ENCODE measurements at places on chromosomes 3 and 15.

GRCh38 chr3:124142389-124142970 is 150.6 kb upstream of the ROPN1 start:
- no peak for DNase-seq

DNA sequence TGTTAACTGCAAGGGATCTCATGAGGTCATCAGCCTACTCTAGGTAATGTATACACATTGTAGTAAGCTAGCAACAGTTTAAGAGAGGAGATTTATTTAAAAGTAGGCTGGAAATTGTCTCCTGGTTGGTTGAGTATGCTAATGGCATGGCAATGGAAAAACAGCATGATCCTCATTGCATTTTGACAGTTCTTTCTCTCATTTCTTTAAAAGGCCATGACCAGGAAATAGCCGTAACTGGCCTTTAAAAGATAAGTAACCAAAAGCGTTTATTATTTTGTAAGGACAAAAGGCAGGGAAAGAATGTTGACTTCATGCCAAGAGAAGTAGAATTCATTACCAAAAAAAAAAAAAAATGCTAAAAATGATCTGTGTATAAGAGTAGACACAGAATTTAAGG is 310.3 kb downstream of the FGF12 start:
- DNase-seq, result no peak

GRCh38 chr15:52803467-52804306 is 13.6 kb upstream of the ONECUT1 start:
- DNase-seq, result no peak

- no peak for DNase-seq
Measured at GRCh38 chr3:196016485-196016884, 65.4 kb downstream of the TFRC start.

DNA sequence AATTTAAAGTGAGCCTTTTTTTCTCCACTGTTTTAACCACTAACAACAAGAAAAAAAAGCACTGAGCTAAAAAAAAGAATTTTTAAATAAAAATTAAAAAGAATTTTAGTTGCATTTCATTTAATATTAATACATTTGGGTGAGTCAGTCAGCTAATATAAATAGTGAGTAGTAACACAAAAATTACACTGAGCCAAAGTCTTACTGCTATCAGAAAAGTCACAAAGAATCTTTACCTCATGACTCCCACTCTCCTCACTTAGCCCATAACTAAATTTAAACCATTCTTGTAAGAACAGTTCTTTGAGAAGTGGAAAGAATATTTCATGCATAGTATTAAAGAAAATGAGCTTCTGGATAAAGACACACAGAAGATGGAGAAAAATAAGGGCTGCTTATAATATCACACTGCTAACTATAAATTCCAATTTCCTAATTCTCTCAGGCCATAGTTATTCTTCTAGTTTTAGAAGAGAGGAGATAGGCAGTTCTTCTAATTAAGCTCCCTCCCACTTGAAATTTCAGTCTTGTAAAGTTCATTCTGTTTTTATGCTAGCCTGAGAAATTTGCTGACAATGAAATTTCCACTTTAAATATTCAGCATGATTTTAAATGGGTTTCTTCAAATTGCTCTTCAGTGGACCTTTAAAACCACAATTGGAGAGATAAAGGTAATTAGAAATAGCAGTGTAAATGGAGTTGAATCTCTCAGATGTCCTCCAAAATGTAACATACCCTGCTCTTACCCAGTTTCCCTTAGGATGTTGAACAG is 17.6 kb downstream of the SHQ1 start:
- no peak for DNase-seq

DNA sequence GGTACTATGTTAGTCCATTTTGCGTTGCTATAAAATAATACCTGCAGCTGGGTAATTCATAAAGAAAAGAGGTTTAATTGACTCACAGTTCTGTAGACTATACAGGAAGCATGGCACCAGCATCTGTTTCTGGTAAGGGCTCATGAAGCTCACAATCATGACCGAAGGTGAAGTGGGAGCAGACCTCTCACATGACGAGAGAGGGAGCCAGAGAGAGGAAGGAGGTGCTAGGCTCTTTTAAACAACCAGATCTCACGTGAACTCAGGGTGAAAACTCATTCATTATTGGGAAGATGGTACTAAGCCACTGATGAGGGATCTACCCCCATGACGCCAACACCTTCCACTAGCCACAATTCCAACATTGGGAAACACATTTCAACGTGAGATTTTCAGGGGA is 301.7 kb upstream of the MDFIC2 start:
- no peak for DNase-seq

DNA sequence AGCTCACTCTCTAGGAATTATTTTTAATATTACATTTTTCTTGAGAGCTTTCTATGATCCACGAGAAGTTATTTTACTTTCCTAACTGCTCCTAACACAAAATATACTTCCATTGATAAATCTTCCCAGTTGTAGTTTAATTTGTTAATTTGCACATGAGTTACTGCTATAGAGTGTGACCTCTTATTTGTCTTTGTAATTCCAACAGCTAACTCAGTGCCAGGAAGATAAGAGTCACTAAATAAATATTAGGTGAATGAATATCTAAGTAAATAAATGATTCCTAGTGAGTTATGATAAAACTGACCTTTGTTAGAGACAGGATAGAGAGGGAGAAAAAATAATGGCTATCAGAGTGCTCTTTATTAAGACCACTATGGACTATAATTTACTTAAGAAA is 319.9 kb downstream of the NAALADL2 start:
- DNase-seq, result no peak

- DNase-seq, result peak; percentile 96
Measured at GRCh38 chr3:122793568-122794416, at the start of gene HSPBAP1. Gene HSPBAP1 (minus strand): TSS chr3:122793831. CDS start chr3:122793680, 151 bp downstream.

DNA sequence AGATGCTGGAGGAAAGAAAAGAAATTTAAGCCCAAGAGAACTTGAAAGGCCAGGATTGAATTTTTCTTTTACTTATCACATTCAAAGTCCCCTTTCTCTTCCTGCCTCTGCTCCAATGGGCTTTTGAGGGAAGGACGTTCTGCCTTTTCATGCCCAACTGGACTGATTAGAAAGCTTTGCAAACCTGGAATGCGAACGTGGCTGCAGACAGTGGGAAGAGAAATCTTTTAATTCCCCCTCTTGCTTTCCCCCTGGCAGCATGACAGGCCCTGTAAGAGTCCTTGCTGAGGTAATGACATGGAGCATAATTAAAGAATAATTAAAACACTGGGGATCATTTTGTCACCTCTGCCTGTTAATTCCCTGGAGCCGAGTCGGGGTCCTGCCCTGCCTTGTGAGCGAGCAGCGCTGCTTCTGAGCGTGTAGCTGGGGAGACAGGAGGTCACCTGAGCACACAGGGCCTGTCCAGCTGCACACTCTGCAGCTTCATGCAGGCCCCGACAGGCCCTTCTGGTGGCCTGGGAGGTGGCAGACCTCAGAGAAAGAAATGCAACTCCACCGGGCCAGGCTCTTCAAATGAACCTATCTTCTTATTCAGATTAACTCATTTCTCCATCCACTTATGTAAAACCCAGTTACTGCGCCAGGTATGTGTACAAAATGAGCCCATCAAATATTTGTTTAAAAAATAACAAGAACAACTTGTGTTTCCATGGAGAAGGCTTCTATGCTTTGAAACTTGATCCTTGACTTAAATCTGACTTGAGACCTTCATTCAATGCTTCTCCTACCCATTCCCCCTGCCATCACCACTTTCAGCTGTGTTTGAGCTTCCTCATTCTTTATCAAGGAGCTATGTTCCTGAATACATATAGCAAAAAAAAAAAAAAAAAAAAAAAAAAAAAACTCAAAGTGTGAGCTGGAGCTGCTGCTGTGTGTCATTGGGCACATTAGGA is 628.2 kb upstream of the CFAP20DC start:
- DNase-seq, result no peak

- no peak for DNase-seq
Measured at GRCh38 chr3:81910244-81910852, 148.9 kb upstream of the GBE1 start.

GRCh38 chr15:50916400-50916799 is 7.9 kb downstream of the AP4E1 start:
- no peak for DNase-seq

- no peak for DNase-seq
Measured at GRCh38 chr3:191255156-191255555, 56.1 kb downstream of the OSTN start.

All from sciatic nerve (tissue), 2 donors.